ENCODE measurements at places on chromosomes 12 and 14. TPM values are rescaled to one million over a fixed set of nuclear protein-coding genes. Genes with fewer than 3 reads are reported as not detected.

PPP1R13B gene
- 1.1 TPM for total RNA-seq

- DNase-seq: no peak
Measured at GRCh38 chr12:107983756-107984472, 145.2 kb upstream of the WSCD2 start.

SCN8A gene
- 0.29 TPM for total RNA-seq

DNA sequence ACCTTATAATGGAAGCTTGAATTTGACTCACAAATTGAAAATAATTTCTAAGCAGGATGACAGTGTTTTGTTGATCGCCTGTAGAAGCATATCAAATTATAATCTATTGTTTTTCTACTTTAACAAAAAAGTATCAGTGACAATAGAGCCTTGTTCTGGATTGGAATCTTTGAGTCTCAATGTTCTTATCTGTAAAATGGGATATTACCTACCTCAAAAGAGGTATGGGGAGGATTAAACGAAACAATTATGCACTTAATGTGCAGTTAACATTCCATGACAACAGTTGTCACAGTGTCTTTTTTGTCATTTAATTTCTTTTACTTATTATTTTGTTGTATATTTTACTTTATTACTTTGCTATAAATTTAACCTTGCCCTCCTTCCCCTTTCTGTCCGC, 1.1 kb downstream of the RTRAF start:
- DNase-seq: no peak

GRCh38 chr12:78420991-78421390, 443.6 kb upstream of the SYT1 start:
- DNase-seq: no peak

- no peak for DNase-seq
Measured at GRCh38 chr12:100317371-100317770, 39.5 kb upstream of the SLC17A8 start.

DNA sequence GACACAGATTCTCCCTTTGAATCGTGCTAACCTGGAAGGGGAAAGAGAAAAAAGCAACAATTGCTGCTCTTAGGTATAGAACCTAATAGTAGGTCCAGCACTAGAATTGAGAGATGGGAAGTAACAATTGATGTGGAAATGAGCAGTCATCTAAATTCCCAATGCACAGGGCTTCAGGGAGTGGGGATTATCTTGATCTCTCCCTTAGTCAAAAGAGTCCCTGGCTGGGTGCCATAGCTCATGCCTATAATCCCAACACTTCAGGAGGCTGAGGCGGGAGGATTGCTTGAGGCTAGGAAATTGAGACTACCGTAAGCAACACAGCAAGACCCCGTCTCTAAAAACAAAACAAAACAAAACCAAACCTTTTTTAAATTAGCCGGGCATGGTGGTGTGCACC, 4.0 kb downstream of the APOBEC1 start:
- no peak for DNase-seq

DNA sequence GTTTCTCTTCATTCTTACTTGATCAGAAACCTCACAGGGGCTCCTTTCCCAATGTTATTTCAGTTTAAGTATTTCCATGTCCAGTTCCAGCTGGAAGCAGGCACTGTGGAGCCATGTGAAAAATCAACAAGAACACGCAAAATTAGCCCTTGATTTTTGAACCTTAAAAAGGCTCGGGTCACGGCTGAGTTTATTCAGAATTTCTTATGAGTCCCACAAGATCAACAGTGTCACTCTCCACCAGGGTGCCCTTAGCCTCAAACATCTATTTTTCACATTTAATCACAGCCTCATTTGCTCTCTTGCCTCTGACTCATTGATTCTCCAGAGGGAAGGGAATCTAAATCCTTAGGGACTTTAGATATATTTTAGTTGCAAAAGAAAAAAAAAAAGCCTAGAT, 157.7 kb upstream of the AVPR1A start:
- DNase-seq: no peak

GRCh38 chr14:100566119-100566518, 21.1 kb downstream of the BEGAIN start:
- DNase-seq: no peak

- DNase-seq: no peak
Measured at GRCh38 chr12:16271062-16271461, 6.4 kb downstream of the SLC15A5 start.

DNA sequence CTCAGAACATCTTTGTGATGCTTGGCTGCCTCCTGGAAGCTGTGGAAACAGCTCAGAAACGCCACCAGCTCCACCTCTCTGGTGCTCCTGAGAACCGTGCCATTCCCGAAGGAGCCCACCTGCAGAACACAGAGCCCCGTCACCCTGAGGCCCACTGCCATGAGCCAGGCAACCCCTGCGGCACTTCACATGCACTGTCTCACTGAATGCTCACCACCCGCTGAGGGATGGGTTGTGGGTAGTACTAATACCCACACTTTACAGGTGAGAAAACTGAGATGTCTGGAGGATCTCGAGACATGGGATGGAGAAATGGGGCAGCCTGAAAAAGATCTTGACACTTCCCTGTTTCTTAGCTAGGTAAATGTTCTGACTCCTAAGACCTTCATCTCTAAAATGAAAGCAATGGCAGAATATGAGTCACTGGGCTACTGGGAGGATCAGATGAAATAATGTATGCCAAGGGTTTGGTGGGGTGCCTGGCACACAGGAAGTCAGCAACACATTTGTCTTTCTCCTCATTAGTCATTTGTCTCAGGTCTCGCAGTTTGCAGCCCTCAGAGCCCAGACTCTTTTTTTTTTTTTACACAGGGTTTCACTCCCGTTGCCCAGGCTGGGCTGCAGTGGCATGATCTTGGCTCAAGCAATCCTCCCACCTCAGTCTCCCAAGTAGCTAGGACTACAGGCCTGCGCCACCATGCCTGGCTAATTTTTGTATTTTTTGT, 5.3 kb downstream of the OASL start:
- DNase-seq: no peak

DNA sequence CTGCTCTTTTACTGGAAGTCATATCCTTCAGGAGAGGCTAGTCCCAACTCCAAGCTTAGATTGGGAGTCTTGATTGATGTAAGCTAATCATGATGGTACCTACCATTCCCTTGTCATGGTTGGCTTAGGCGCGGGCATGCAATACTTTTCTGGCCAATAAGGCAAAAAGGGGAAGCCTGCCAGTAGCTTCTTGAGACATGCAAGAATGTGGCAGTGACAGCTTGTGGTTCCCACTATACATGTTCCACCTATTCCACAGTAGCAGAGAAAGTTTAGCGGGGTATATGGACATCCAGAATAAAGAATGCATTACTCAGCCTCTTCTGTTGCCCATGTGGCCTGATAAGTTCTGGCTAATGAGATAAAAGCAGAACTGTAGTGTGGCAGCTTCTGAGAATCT, 55.0 kb downstream of the AP5M1 start:
- DNase-seq: no peak

MANSC1 gene
- 5.7 TPM for total RNA-seq

DNA sequence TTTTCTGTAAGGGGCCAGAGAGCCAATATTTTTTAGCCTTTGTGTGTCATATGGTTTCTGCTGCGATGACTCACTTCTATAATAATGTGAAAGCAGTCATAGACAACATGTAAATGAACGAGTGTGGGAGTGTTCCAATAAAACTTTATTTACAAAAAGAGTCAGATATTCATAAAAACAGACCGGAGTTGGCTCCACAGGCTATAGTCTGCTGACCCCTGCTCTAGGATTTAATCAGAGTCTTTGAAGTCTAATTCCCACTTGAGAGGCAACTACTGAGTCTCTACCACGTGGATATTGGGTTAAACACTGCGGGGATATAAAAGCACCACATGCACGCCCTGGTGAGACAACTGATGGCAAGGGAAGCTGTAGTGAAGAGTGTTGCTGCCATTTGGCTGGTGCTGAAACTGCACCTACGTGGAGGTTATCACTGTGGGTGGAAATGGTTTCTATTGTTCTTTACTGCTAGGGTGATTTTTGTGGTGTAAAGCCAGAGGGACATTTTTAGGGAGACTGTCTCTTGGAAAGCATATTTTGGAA, 3.6 kb upstream of the NINJ2 start:
- no peak for DNase-seq

ULK1 gene
- 17.3 TPM for total RNA-seq
